AG09319 (cell line): ENCODE measurements at places on chromosomes 5 and 9.

GRCh38 chr5:40649463-40650030 lies 30.2 kb upstream of the PTGER4 start:
- no peak for DNase-seq

DNA sequence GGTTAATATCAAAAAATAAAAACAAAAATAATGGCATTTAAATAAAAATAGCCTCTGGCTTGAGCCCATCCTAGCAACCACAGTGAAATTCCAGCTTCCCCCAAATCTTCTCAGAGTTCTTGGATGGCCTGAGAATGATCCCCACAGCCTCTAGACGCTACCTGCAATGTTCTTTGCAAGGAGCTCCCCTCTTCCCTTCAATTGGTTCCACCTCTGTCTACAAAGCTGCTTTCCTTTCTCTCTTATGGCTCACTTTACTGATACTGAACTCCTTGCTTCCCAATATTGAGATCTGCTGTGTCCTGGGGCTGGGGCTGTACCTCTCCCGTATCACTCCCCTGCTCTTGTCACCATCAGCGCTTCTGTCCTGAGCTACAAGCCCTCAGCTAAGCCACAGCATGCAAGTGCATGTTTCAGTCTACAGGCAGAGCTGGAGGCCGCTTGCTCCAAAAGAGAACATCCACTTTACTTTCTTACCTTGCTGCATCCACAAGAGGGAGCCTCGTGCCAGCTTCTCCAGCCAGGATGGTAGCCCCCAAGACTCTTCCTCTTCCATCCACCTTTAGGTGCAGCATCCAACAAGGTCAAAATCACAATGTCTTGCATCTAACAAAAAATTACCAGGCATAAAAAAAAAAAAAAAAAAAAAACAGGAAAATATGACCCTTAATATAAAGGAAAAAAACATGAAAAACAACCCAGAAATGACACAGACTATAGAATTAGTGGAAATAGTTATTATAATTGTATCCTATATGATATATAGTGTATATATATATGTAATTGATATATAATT lies 57.4 kb upstream of the PRSS3 start:
- peak; percentile 36 for DNase-seq

DNA sequence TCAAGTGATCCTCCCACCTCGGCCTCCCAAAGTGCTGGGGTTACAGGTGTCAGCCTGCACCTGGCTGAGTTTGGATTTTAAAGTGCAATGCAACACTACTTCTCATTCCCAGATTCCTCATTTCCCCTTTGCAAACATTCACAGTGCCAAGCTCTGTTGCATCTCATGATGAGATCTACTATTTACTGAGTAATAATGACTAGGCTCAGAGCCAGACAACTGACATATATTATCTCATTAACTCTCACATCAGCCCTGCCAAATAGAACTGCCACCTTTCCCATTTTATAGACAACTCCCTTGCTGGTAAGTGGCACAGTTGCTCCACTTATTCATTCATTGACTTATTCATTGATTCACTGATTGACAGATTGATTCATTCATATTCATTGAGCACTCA lies 7.0 kb downstream of the PDE6A start:
- DNase-seq: no peak

GRCh38 chr9:31135567-31135966 lies 1248.9 kb upstream of the ACO1 start:
- DNase-seq: no peak

DNA sequence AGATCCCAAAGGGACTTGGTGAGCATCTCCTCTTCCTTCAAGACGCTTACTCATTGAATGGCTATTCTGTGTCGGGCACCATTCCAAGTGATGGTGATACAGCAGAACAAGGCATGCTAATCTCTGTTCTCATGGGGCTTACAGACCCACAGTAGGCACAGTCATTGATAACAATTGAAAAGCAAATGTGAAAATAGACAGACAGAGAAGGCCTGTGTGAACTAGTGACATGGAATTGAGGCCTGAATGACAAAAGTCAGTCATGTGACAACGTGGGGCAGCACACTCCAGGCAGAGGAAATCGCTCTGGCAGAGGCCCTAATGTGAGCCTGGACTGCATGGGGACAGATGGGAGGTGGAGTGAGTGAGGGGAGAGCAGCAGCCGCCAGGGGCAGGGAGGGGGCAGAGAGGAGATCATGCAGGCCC lies 70.7 kb upstream of the CPLX2 start:
- DNase-seq: no peak

GRCh38 chr9:17863213-17863883 lies 284.5 kb downstream of the SH3GL2 start:
- DNase-seq: no peak

- peak; percentile 68 for DNase-seq
Measured at GRCh38 chr5:98581112-98581997, 192.1 kb upstream of the RGMB start.

GRCh38 chr5:136375920-136376319 lies 10.6 kb upstream of the TRPC7 start:
- DNase-seq: no peak

DNA sequence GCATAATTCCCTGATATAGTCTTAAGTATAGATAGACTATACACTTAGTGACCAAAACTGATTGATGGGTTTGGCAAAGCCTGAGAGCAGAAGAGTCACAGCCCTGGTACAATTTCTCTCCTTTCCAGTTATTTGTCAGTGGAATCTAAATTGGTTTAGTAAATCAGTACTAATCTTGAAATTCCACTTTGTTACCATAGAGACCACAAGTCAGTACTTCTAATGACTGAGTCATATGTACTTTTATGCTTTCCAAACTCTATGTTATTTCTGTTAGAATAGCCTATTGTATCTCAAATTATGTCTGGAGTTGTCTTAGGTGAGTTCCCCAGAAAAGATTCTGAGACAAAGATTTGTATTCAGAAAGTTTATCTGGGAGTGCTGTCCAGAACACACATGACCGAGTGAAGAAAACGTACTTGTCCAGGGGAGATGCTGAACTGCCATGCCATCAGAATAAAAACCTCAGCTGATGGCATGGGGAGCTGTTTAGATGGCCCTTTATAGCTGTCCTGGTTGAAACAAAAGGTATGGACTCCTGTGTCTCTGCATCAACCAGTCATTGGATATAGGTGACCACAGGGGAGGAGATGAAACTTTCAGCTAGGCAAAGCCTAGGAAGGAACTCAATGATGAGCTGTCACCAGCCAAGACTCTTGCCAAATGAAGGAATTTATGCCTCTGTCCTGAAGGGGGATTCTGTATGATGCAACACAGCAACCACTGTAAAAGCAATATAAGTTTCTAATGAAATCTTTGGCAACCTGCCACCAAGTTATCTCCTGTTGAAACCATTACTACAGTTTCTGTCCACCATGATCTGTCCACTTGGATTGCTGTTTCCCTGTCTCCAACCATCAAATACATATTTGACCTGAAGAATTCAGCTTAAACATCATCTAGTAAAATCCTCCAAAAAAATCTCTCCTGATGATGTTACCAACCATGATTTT lies 18.0 kb upstream of the SMC2 start:
- DNase-seq: no peak

DNA sequence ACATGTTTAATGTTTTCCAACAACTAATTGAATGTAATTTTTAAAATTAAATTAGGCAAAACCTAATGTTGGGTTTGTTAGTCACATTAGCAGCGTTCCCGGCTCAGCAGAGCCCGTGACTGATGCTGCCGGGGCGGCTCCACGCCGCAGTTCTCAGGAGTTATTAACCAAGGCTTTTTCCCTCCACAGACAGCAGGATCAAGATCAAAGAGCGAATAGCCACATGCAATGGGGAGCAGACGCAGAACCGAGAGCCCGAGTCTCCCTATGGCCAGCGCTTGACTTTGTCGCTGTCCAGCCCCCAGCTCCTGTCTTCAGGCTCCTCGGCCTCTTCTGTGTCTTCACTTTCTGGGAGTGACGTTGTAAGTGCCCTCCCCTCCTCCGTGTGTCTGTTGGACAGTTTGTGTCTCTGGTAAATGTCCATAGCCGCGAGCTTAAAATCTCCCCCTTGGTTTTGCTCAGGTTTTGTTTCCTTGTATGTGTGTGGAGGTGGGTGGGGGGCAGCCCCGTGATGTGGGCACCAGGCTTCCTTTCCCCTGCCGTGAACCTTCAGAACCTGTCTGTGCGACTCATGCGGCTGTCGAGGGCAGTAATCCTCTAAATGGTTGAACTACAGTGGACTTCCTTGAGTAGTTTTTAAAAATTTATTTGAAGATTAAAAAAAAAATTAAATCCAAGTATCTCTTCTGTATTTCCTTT lies 37.1 kb downstream of the TENT4A start:
- DNase-seq: no peak

DNA sequence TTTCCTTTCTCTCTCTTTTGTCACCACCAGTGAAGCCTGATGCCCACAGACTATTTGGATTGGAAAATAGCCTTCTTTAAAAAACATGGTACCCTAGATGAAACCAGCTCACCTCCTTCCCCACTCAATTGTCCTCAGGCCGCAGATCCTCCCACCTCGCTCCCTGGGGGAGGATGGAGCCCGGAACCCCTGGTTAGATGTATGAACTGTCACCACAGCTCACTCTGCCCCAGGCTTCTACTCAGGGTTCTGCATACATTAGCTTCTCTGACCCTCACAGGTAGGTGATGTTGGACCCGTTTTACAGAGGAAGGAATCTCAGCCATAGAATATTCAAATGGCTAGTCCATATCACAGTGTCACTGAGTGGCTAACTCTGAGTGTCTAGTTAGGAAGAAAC lies 1.8 kb downstream of the MAMDC2 start:
- DNase-seq: no peak

- no peak for DNase-seq
Measured at GRCh38 chr9:8186560-8186959, 387.0 kb upstream of the DMAC1 start.

- DNase-seq: no peak
Measured at GRCh38 chr5:51380603-51381207, 2.5 kb upstream of the ISL1 start.

GRCh38 chr5:10122076-10122726 lies 127.5 kb downstream of the ATPSCKMT start:
- DNase-seq: no peak

- no peak for DNase-seq
Measured at GRCh38 chr5:43119771-43120170, 943 bp upstream of the ZNF131 start.

GRCh38 chr5:173659423-173659822 lies 43.0 kb upstream of the BOD1 start:
- no peak for DNase-seq

GRCh38 chr5:53642061-53642460 lies 81.6 kb downstream of the NDUFS4 start:
- DNase-seq: no peak

DNA sequence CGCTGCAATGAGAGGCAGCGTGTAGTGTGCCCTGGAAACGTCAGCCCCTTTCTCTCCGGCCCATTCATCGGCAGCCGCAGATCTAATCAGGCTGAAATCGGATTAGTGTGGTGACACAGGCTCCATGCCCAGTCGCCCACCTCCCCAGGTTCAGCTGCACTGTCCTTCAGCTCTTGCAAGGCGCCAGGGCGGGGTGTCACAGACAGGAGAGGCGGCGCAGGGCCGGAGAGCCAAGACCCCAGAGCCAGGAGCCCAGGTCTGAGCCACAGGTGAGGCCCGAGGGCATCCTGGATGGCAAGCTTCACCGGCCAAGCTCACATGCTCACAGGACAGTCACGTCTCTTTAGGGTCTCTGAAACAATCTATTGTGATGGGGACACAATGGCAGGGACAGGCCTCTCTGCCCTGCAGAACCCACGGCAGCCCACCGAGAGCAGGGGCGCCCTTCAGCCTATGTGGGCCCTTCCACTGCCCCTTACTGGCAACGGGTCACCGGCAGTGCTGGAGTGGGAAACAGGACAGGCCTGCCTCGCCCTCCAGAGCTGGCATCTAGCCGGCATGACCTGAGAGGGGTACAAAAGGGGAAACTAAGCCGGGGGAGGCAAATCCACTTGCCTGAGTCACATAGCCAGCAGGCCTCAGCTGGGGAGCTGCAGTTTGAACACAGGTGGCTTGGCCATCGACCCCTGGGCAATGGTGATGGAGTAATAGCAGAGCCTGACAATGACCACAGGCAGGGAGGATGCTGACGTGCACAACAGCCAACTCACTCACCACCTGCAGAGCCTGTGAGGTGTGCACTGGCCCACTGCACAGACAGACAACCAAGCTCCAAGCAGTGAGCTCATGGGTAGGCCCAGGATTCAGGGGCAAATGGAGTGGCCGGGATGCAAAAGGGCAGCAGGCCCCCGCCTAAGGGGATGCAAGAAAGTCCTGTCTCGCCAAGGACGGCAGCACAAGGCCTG lies 48.1 kb downstream of the VAV2 start:
- DNase-seq: no peak

DNA sequence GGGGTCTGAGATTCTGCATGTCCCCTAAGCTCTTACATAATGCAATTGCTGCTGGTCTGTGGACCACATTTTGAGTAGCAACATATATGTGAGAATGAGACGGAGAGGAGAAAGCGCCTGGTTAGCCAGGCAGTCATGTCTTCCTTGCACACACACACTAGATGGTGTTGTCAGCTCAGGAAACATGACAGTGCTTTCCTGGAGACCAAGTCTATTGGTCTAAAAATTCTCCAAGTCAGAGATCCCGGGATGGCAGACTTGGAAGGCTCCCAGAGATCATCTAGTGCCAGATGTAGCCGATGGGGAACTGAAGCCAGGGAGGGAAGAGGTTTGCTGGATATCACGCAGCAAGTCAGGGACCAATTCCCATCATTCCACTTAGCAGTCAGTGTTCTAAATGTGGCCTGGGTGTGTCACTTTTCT lies 53.4 kb downstream of the GALNT12 start:
- DNase-seq: peak; percentile 96
